ENCODE measurements at places on chromosomes 12 and 14.
A peak's percentile ranks its signal among the peaks of the same experiment; 100 is the strongest.

- no peak for ATAC-seq
Measured at GRCh38 chr14:67999705-68000384, 180.3 kb downstream of the RAD51B start.

- peak; percentile 70 for ATAC-seq
Measured at GRCh38 chr12:92208613-92209121, 63.0 kb upstream of the BTG1 start.

DNA sequence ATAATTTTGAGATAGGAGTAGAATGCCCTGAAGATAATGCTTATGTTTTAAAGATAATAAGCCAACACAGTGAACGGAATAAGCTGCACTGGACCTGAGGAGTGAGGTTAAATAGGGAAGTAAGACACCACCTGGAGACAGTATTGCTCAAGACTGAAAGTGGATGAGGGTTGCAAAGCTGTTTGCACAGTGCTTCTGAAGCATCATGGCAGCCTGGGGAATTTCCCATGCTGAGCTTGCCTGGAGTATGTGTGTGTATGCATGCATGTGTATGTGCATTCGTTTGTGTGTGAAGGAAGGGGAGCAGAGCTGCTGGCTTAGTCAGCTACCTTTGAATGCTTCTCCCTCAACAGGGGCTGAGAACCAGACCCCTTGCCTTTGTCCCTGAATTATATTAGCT, 35.8 kb downstream of the BHLHE41 start:
- peak; percentile 13 for ATAC-seq

GRCh38 chr12:89762498-89763170, 54.0 kb upstream of the ATP2B1 start:
- ATAC-seq: no peak

Data from activated CD4-positive, CD25-positive, alpha-beta regulatory T cell treated with anti-CD3 and anti-CD28 coated beads, Interleukin-2, amount 50 U/mL, for 24 hours (primary cell).